ENCODE measurements at places on chromosomes 4 and X. TPM values are rescaled to one million over a fixed set of nuclear protein-coding genes. Genes with fewer than 3 reads are reported as not detected.

DNA sequence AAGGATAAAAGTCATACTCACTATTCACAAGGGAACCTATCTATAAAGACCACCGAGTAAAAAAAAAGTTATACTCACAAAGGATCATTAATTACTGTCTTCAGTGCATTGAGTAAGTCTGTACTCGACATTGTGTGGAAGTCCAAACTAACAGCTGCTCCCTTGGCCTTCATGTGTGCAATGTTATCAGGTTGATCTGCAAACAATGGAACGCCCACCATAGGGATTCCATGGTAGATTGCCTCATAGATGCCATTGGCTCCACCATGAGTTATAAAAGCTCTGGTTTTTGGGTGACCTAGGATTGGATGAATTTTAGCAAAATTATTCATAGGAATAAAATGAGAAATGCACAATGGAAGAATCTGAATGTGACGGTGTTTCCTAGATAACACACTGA lies 10.6 kb downstream of the UGT2B4 start:
- no peak for DNase-seq

- DNase-seq, result no peak
Measured at GRCh38 chr4:2698951-2699505, 57.1 kb downstream of the TNIP2 start.

DNA sequence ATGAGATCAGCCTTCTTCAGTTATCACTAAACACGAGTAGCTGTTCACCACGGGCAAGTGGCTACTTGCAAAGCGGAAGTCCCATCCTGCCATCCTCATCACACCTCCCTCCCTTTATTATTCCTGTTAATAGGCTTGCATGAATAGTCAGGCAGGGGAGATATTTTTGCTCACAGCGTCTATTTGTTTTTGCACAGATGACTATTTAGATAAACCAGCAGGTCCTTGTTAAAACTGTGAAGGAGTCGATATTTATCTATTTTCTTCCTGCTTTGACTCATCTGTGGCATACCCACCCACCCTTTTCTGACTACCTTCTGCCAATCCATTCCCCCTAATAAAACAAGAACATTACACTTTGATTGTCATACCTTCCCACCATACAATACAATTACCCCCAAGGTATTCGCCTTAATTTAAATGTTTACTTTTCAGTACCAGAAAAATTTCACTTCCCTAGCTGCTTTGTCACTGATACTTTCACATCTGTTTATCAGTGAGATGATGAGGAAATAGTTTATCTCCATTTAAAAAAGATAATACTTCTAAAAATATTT lies 96.6 kb upstream of the BANK1 start:
- no peak for DNase-seq

Gene BRCC3
- total RNA-seq, result 13.9 TPM

- peak; percentile 53 for DNase-seq
Measured at GRCh38 chrX:77742788-77743476, 43.1 kb downstream of the ATRX start.

Gene CDKL2
- total RNA-seq, result 0.64 TPM

Gene SPANXB1
- total RNA-seq, result not detected

All from left ventricle myocardium superior (tissue), 1 donor.